ENCODE measurements at places on chromosomes 2 and 18.

GRCh38 chr2:235303499-235304291 lies 190.1 kb upstream of the AGAP1 start:
- DNase-seq: no peak

GRCh38 chr2:15760232-15760910 lies 168.7 kb downstream of the DDX1 start:
- DNase-seq: no peak

- DNase-seq: no peak
Measured at GRCh38 chr2:16225545-16225944, 285.2 kb downstream of the MYCN start.

GRCh38 chr2:229401171-229401865 lies 130.2 kb upstream of the PID1 start:
- no peak for DNase-seq

- DNase-seq: no peak
Measured at GRCh38 chr2:150522269-150522668, 34.8 kb upstream of the RND3 start.

- no peak for DNase-seq
Measured at GRCh38 chr2:19542796-19543662, 184.6 kb upstream of the OSR1 start.

DNA sequence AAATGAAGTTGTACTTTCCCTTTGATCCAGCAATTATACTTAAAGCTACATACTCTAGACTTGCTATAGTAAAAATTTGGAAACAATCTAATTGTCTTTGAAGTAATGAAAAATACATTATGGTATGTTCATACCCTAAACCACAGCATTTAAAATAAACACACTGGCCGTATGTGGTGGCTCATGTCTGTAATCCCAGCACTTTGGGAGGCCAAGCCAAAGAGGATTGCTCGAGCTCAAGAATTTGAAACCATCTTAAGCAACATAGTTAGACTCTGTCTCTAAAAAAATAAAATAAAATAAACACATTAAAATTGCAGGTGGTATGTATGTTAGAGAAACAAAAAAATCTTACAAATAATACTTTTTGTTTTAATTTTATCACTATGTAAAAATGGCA lies 208.1 kb upstream of the KLHL14 start:
- DNase-seq: no peak

GRCh38 chr2:204468746-204469429 lies 76.4 kb upstream of the PARD3B start:
- peak; percentile 86 for DNase-seq

GRCh38 chr2:68241732-68242131 lies 10.6 kb downstream of the PPP3R1 start:
- DNase-seq: no peak

- no peak for DNase-seq
Measured at GRCh38 chr2:113214141-113214540, 40.4 kb downstream of the PSD4 start.

- DNase-seq: no peak
Measured at GRCh38 chr2:172643142-172643541, 87.3 kb downstream of the PDK1 start.

DNA sequence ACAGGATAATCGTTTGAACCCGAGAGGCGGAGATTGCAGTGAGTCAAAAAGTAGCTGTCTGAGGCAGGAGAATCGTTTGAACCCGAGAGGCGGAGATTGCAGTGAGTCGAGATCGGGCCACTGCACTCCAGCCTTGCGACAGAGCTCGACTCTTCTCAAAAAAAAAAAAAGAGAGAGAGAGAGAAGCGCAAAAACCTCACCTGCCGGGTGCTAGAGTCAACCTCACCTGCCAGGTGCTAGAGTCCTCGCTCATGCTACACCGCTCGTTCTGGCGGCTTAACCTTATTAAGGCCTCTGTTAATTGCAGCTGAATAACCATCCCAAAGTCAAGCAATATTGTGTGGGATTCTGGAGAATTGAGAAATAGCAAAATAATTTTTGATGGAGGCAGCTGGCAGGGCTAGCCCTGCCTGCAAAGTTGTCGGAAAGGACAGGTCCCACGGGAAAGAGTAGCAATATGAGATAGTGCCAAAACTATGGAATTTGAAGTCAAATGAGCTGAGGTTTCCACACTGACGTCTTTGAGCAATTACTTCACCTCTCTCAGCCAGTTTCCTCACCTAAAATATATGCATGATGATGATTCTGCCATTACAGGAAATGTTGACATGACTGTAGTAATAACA lies 644 bp upstream of the DYM start:
- DNase-seq: peak; percentile 32

- DNase-seq: no peak
Measured at GRCh38 chr18:57029761-57030160, 117.1 kb upstream of the BOD1L2 start.

All from HS-5 (cell line).